ENCODE measurements at places on chromosomes 4 and X.

GRCh38 chr4:81378386-81378785 lies 93.3 kb downstream of the RASGEF1B start:
- no peak for DNase-seq
- H3K4me1 ChIP-seq: no peaks in the 10 kb centered on the region
- H3K27ac ChIP-seq: no peak overlapping the region
- no peaks in the 10 kb centered on the region for H3K36me3 ChIP-seq

- H3K4me3 ChIP-seq: peak overlapping the region; percentile 55
- DNase-seq: no peak
- peaks cover 10% of the 10 kb centered on the region for H3K36me3 ChIP-seq
- H3K27ac ChIP-seq: peak overlapping the region; percentile 87
- peaks cover 74% of the 10 kb centered on the region for H3K4me1 ChIP-seq
These were observed 2.0 kb downstream of the SPON2 start for GRCh38 chr4:1170156-1170975.

- H3K4me3 ChIP-seq: no peak overlapping the region
- no peak overlapping the region for H3K27ac ChIP-seq
- no peak for DNase-seq
- peaks cover 7% of the 10 kb centered on the region for H3K4me1 ChIP-seq
These were observed 66.6 kb upstream of the HS3ST1 start for GRCh38 chr4:11495291-11495690.

DNA sequence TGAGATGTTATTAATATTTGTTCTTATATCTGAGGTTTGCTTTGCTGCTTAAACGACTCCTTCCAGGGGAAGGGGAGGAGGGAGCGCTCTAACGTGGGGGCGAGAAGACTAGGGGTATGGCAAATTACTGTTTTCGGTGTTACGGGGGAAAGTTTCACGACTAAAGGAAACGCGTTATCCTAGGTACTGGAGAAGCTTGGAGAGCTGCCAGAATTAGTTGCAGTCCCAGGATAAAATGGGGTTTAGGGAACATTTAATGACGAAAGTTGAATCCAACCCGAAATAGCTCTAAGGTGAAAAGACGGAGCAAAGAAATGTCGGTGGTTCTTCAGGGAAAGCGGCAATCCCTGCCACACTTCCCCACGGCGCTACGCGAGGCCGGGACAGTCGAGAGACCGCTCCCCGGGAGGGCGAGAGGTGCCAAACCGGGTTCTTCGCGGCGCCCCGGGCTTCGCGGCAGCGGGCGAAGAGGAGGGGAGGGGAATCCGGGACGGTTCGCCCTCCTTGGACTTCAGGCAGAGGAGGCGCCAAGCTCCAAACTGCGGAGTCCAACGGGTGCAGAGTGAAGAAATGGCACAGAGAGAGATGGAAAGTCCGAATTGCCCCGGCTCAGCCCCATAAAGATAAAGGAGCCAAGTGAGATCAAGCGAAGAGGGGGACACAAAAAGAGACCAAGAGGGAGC lies 724 bp downstream of the THOC2 start:
- no peaks in the 10 kb centered on the region for H3K27me3 ChIP-seq
- DNase-seq: no peak

GRCh38 chr4:103306870-103307375 lies 108.8 kb upstream of the CENPE start:
- no peak overlapping the region for H3K27ac ChIP-seq
- no peaks in the 10 kb centered on the region for H3K4me1 ChIP-seq
- H3K27me3 ChIP-seq: no peaks in the 10 kb centered on the region
- no peak for DNase-seq
- no peaks in the 10 kb centered on the region for H3K36me3 ChIP-seq

DNA sequence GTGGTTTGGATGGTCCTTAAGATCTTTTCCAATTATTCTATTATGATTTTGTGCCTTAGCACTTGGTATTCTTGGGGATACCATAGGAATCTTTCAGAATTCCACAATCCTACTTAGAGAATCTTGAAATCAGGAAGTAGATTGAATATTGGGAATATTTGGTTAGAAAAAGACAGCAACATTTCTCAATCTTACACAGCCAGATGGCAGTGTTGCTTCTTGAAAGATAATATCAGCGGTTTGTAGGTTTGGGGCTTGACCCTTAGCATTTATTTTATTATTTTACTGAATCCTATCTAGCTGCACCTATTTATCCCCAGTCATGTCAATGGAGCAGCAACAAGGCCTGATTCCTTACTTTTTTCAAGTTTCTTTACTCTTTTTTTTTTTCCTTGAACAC lies 28.6 kb downstream of the MAGEB1 start:
- no peak overlapping the region for H3K27ac ChIP-seq
- no peak for DNase-seq
- H3K27me3 ChIP-seq: no peaks in the 10 kb centered on the region
- no peaks in the 10 kb centered on the region for H3K36me3 ChIP-seq

- no peak overlapping the region for H3K4me3 ChIP-seq
- no peaks in the 10 kb centered on the region for H3K4me1 ChIP-seq
- H3K27ac ChIP-seq: no peak overlapping the region
- no peak for DNase-seq
These were observed 83.2 kb downstream of the FUNDC1 start for GRCh38 chrX:44459501-44459900.

DNA sequence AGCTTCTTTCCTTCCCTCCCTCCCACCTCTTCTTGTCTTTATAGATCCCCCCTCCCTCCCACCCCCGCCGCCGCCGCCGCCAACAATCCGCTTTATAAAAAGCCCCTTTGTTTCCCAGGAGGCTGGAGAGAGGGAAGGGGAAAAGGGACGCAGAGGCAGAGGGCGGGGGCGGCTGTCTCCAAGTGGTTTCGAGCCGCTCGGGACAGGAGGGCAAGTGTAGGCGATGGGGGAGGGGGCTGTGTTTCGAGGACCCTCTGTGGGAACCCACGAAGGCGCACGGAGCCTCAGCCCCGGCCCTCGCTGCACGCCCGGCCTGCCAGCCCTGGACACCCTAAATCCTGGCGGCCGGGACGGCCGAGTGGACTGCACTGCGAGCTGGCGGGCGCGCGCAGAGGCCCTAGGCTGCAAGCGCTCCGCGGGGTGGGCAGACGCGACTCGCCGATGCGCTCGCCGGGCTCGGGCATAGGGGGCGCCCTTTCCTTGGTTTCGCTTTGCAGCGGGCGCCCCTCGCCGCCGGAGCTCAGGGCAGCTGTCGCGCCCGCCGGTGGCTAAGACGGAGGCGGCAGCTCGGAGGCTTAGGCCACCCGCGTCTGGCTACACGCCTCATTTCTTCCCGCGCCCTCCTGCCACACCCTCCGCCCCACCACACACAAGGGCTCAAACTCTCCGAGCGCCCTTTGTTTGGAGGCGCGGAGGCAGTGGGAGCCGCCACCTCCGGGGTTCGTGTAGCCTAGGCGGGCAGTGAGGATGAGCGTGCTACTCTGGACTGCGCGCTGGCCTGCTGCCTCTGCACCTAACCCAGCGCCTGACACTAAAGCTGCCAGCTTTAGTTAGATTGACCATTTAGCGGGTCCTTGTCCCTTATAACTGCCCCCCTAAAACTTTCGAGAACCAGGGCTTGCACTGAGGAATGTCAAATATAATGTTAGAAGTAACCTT lies 2.2 kb downstream of the MAMLD1 start:
- H3K27ac ChIP-seq: peak overlapping the region; percentile 92
- H3K4me1 ChIP-seq: peaks cover 11% of the 10 kb centered on the region
- H3K36me3 ChIP-seq: no peaks in the 10 kb centered on the region
- H3K4me3 ChIP-seq: peak overlapping the region; percentile 52
- no peaks in the 10 kb centered on the region for H3K27me3 ChIP-seq
- DNase-seq: peak; percentile 82

- H3K27me3 ChIP-seq: no peaks in the 10 kb centered on the region
- no peak for DNase-seq
- no peak overlapping the region for H3K4me3 ChIP-seq
- no peak overlapping the region for H3K27ac ChIP-seq
- H3K36me3 ChIP-seq: no peaks in the 10 kb centered on the region
- no peaks in the 10 kb centered on the region for H3K4me1 ChIP-seq
These were observed 25.9 kb downstream of the CFAP299 start for GRCh38 chr4:80361329-80361900.

DNA sequence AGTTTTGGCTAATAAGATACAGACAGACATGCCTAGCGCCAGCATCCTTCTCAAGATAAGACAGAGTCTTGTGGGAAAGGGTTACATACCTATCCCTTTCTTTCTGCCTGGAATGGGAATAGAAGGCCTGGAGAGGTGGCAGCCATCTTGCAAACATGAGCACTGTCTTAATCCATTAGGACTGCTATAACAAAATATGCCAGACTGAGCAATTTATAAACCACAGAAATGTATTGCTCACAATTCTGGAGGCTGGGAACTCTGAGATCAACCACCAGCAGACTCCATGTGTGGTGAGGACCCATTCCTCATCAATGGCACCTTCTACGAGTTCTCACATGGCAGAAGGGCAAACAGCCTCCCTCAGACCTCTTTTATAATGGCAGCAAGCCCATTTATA lies 26.5 kb upstream of the NEIL3 start:
- no peak overlapping the region for H3K4me3 ChIP-seq
- no peak for DNase-seq
- no peaks in the 10 kb centered on the region for H3K36me3 ChIP-seq
- no peaks in the 10 kb centered on the region for H3K27me3 ChIP-seq
- H3K4me1 ChIP-seq: no peaks in the 10 kb centered on the region

DNA sequence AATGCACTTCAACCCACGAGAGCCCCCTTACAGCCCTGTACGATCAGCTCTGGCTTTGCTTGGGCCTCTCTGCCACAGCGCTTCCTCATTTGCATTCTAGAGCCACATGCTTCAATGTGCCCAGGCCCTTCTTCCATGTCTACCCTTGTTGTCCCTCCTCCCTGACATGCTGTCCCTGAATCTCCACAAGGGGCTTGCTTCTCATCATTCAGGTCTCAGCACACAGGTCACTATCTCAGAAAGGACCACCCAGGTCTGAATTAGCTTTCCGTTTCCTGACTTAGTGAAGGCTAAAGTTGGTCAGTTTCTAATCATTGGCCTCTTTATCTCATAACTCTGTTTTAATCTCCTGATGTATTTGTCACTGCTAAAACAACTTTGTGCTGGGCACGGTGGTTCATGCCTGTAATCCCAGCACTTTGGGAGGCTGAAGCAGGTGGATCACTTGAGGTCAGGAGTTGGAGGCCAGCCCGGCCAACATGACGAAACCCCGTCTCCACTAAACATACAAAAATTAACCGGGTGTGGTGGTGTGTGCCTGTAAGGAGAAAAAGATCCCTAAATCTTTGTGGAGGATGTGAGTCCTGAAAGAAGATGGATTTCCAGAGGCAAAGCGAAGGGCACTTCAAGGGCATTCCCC lies 17.9 kb upstream of the SLC34A2 start:
- no peak for DNase-seq
- no peaks in the 10 kb centered on the region for H3K4me1 ChIP-seq
- H3K27ac ChIP-seq: no peak overlapping the region
- no peaks in the 10 kb centered on the region for H3K36me3 ChIP-seq

GRCh38 chr4:168630445-168631187 lies 133.8 kb downstream of the PALLD start:
- no peak for DNase-seq
- H3K4me3 ChIP-seq: peak overlapping the region; percentile 56
- no peaks in the 10 kb centered on the region for H3K36me3 ChIP-seq
- H3K4me1 ChIP-seq: peaks cover 26% of the 10 kb centered on the region
- H3K27me3 ChIP-seq: no peaks in the 10 kb centered on the region

DNA sequence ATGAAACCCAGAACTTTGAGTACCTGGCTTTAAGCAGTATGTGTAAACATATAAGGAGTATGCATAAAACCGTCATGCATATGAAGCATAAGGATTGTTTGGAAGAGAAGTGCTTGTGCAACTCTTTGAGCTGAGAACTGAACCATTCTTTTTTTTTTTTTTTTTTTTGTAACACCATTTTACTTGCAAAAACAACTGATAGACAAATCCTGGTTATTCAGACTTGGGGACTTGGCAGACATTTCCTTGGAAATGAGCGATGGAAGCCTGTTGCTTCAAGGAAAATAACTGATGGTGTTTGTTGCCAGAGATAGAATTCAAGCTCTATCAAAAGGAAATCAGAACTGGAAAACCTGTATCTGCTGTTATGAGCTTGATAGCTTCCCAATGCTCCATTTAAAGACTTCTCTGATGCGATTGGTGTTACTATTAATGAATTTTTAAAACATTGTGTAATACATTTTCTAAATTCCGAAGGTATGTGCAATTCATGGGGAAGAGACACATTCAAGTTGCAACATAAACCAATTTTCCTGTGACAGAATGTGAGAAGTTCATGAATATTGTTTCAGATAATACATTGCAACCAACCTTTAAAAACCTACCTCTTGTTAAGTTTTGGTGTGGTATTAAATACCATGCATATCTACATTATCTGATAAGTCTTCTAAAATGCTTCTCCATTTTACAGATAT lies 47.0 kb upstream of the FAT1 start:
- DNase-seq: no peak
- H3K36me3 ChIP-seq: no peaks in the 10 kb centered on the region
- no peaks in the 10 kb centered on the region for H3K27me3 ChIP-seq
- no peaks in the 10 kb centered on the region for H3K4me1 ChIP-seq

- H3K36me3 ChIP-seq: no peaks in the 10 kb centered on the region
- no peak overlapping the region for H3K27ac ChIP-seq
- H3K4me1 ChIP-seq: no peaks in the 10 kb centered on the region
These were observed 417.2 kb downstream of the CFAP47 start for GRCh38 chrX:36336751-36337150.

GRCh38 chrX:40773809-40774208 lies 38.5 kb upstream of the MED14 start:
- no peaks in the 10 kb centered on the region for H3K27me3 ChIP-seq
- peak overlapping the region; percentile 47 for H3K27ac ChIP-seq
- DNase-seq: no peak
- peaks cover 5% of the 10 kb centered on the region for H3K4me1 ChIP-seq
- H3K4me3 ChIP-seq: no peak overlapping the region

GRCh38 chr4:105417624-105418023 lies 56.2 kb downstream of the PPA2 start:
- no peak overlapping the region for H3K27ac ChIP-seq
- no peaks in the 10 kb centered on the region for H3K4me1 ChIP-seq
- DNase-seq: no peak
- H3K36me3 ChIP-seq: peaks cover 8% of the 10 kb centered on the region

DNA sequence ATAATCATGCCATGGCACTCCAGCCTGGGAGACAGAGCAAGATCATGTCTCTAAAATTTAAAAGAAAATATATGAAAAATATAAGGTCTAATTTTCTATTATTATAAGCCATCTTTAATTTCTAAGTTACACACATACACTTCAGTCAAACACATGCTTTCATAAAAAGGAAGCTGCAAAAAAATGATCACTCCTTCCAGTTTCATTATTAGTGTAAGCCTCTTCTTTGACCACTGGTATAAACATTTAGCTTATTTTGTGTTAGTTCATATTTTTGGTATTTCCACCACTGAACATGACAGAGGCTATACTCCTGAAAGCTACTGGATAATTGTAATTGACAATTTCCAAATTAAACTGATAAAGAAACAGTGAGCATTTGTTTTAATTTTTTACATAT lies 163.3 kb upstream of the USP38 start:
- H3K27ac ChIP-seq: no peak overlapping the region
- peaks cover 7% of the 10 kb centered on the region for H3K4me1 ChIP-seq
- no peaks in the 10 kb centered on the region for H3K36me3 ChIP-seq
- no peaks in the 10 kb centered on the region for H3K27me3 ChIP-seq

- no peaks in the 10 kb centered on the region for H3K4me1 ChIP-seq
- H3K36me3 ChIP-seq: no peaks in the 10 kb centered on the region
- no peak overlapping the region for H3K27ac ChIP-seq
These were observed 53.7 kb downstream of the SMIM31 start for GRCh38 chr4:164807611-164808010.

GRCh38 chrX:155148724-155149537 lies 67.3 kb upstream of the VBP1 start:
- H3K4me1 ChIP-seq: no peaks in the 10 kb centered on the region
- H3K27me3 ChIP-seq: no peaks in the 10 kb centered on the region
- no peak overlapping the region for H3K4me3 ChIP-seq
- no peak overlapping the region for H3K27ac ChIP-seq
- no peak for DNase-seq

Data from vagina (tissue), 2 donors.